ENCODE measurements at places on chromosomes 12 and 14.
A peak's percentile ranks its signal among the peaks of the same experiment; 100 is the strongest.

DNA sequence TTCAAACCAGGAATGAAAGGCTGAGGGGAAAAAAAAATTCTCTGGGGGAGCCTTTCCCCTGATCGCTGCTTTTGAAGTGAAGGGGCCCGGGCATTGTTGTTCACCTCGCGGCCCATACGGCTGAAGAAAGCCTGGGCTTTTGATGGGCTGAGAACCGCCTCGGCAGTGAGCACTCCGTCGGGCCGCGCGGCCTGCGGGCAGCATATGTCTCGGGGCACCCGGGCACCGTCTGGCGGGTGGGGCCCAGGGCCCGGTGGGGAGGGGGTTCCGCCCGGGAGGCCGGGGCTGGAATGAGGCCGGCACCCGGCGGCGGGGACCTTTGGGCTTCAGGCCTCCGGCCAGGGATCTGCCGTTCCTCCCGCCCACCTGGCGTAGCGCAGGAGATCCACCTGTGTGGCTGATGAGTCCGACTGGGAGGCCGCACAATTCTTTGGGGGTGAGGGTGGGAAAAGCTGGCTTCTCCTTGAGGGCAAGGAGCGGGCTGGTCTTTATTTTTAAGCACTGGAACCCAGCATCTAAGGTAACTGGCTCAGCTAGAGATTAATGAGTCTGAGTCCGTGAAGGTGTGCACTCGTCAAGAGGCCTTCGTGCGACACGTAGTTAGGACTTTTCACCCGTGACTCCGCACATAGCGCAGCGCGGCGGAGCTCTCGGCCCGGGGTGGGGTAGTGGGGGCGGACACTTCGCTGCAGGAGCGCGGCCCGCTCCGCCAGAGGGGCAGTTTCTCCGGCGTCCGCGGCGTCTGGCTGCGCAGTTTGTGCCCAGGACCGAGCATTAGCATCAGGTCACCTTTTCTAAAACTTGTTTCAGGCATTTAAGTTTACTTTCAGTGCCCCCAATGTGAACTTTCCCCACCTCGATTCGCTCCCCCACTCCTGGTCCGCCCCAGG is 10.6 kb downstream of the FOXA1 start:
- no peak for DNase-seq

DNA sequence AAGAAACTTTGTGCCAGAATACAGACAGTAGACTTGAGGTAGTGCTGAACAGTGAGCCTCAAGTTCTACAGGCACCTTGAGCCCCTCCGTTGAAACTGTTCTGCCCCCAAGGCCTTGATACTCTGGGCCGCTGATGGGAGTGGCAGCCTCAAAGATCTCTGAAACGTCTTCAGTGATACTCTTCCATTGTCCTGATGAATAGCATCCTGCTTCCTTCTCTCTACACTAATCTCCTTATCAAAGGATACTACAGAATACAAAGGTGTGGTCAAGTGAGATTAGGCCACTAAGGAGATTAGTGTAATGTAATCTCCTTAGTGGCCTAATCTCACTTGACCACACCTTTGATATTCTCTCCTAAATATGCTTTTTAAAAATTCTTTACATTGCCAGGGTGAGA is 419.8 kb upstream of the SEL1L start:
- no peak for DNase-seq

GRCh38 chr12:95136598-95136997 is 63.2 kb upstream of the NR2C1 start:
- no peak for DNase-seq

DNA sequence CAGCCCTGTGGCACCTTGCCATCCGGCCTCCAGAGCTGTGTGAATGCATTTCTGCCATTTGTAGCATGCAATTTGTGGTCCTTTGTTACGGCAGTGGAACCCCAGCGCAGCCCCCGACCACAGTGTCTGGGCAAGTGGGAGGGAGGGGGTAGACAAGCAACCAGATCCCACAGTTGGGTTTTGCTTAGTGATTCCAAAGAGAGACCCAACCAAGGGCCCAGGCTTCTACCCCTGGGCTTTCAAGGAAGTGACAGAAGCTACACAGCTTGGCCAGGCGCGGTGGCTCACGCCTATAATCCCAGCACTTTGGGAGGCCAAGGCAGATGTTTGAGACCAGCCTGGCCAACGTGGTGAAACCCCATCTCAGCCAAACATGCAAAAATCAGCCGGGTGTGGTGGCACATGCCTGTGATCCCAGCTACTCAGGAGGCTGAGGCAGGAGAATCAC is 17.8 kb downstream of the ZBTB42 start:
- DNase-seq: no peak

DNA sequence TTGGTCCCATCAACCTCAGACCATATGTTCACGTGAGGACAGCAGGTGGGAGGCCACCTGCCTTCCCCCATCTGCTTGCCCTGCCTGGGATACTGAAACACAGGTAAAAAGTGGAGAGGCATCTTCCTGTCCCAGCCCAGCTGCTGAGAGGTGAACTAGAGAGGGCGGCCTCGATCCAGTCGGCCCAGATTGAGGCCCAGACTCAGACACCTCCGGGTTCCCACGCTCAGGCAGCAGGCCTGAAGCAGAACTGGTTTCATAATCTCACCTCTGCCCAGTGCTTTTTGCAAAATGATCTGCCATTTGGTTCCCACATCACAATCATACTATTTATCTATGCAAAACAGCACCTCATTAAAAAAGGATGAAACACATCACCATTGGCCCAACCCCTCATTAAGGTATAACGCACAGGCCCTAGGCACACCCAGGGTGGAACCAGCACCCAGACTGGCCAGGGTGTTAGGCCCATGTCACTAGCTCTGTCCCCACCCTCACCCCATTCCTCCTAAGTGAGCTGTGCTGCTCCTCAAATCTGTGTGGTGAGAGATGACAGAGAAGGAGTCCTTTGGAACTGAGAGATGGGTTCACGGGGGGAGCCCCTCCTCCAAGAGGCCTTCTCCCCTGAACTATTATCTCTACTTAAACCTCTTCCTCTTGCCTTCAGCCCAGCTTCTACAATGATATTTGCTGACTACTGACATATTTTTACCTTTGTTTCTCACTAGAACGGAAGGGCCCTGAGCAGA is 81.1 kb downstream of the ZFP36L1 start:
- no peak for DNase-seq

- DNase-seq: no peak
Measured at GRCh38 chr12:108720757-108721514, 10.4 kb downstream of the CORO1C start.

DNA sequence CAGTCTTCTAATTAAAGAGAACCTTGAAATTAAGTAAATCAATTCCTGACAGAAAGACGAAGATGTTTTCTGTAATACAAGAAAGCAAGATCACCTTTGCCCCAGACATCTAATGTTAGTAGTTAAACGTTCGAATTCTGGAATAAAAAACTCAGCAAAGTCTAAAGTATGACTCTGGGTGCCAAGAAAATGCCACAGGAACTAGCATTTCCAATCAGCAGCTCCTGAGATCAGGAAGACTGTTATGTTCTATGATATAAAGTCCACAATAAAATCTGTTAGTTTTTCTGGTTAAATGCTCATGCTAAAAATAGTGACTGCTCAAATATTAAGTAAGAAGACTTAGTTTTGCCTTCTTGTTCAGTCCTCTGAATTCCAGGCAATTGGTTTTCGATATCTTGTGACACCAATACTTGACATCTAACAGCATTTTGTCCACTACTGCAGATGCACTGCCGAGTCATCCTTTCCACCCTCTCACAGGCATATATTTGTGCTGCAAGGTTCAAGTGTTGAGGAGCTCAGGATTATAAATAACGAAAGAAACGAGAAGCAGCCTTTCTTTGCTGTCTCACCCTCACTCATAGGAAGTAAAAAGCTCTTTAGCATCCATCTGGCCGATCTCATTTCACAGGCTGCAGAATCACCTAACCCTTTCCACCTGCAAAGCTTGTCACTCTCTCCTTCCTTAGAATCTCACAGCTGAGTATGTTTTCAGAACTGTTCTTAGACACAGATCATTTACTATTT is 32.0 kb downstream of the SSH1 start:
- no peak for DNase-seq

DNA sequence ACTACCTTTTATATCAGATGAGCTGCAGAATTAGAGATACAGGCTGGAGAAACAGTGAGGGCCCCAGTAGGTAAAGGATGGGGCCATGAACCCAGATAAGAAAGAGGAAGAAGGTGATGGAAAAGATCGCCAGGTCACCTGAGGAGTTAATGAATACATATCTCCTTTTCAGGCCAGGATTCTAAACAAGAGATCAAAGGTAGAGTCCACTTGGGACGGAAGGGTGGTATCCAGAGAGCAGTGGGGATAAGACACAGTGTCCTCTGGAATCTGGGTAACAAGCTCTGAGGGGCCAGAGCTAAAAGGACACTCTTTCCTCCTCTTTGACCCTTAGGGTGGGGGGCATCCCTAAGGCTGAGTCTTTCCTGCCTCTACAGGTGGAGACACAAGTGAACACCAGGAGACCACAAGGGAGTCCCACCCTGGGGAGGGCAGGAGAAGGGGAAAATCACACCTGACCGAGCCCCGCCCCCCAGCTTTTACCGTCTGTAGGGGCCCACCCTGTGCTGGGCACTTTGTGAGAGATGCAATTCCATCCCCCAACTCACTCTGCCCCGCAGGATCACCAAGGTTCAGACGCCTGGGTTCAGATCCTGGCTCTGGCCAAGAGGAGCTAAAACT is 27.3 kb downstream of the SERPINA1 start:
- peak; percentile 82 for DNase-seq

- no peak for DNase-seq
Measured at GRCh38 chr14:92565718-92566115, 52.1 kb downstream of the RIN3 start.

GRCh38 chr12:53222170-53222721 is 9.8 kb downstream of the RARG start:
- no peak for DNase-seq

GRCh38 chr14:68941820-68942219 is 37.3 kb downstream of the ACTN1 start:
- DNase-seq: no peak

- no peak for DNase-seq
Measured at GRCh38 chr14:56555921-56556570, 23.6 kb upstream of the TMEM260 start.

DNA sequence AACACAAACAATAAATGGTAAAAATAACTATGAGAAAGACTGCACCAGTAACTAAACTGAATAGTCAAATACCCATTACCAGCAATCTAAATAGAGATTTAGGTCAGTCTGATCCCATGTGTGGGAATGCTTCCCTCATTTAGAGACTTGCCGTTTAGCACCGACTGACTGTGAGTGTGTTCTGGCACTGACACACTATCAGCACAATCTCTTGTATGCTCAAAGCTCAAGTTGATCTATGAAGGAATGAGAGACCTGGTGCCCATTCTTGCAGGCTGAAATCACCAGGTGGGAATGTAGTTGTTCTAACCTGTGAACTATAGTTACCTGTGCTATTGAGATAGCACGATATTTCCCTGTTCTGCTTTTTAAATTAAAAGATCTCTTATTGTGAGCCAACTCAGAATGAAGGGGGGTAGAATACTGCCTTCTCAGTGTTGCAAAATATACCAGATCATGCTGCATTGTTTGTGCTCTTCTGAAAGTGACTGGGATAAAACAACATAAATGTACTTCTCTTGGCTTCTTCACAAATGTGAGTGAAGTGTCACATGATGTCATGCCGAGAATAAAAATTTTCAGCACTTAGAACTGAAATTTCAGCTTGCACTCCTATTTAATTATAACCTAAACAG is 99.6 kb downstream of the LIN7A start:
- no peak for DNase-seq

DNA sequence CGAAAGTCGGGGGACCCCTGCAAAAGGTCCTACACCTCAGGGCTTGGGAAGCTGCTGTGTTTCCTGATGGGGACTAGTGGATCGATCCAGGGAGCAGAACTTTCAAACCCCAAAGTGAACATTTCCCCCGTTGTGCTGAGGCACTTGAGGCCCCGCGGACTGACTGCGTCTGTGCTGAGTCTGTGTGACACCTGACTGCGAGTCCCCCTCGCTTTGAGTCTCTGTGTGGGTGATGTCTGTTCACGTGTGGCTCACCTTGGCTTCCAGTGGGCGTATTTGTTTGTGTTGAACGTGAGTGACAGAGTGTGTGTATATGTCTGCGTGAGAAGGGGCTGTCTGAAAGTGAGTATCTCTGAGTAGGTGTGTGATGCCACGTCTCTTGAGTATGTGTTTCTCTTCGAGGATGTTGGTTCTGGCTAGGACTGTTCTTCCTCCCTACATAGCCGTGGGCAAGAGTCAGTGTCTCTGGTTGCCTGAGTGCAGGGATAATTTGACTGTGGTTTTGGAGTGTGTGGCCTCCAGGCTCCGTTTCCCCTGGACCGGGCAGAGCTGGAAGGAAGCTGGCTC is 1.3 kb downstream of the TEAD4 start:
- no peak for DNase-seq

DNA sequence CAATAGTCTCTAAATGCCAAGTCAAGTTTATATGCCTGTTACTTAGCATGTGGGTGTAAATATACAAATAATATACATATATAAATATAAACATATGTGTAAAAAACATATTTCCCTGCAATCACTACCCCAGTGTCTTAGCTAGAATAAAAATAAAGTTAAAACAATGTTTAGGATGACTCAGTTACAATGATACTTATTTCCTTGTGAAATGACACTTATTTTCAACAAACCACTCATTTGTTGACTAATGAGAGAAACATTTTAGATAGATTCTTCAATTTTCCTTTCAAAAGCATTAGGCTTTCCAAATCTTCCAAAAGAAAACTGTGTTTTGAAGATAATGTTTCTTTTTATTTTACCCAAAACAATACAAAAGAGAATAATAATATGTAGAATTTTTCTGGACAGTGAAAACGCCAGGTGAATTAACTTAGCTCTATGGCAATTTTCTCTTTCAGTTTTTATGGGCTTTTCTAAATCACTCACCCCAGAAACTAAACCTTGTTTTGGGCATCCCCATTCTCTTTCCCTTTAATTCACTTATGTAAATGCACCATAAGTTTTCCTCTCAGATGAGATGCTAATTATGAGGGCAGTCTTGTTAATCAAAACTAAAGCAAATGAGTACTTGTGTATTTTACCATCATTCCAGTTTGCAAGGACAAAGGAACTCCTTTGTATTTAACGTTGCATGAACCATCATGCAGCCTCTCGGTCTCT is 465.9 kb downstream of the BCAT1 start:
- no peak for DNase-seq

DNA sequence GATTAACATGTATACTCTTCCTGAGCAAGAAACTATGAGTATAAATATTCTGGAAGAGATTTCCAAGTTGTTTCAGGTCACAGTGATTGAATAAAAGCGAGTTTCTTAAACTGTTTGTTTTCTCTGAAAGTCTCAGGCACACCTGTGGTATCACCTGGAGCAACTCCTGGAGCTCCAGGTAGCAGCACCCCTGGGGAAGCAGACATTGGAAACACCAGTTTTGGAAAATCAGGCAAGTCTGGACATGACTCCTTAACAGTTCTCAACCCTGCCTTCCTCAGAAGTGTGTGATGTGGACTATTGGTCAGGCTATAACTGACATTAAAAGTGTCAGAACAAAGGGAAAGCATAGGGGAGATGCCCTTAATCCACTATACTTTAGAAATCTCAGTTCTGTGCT is 217.6 kb upstream of the CNTN1 start:
- no peak for DNase-seq

All from vagina (tissue), 2 donors.